ENCODE measurements at places on chromosomes 6 and 20.

DNA sequence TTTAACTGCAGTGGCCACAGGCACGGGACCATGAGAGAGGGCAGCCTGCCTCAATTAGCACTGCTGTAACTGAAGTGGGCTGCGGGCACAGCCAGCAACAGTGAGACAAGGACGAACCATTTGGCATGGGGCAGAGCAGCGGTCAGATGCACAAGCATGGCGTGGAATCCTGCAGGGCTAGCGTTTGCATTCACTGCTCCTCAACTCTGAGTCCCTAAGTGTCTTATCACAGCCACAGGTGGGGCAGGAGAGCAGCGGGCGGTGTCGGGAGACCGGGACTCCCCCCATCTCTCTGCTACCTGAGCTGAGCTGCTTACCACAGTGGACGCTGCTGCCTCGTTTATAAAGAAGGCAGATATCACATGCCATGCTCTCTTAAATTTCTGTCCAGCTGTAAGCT is 31.3 kb upstream of the PDE10A start:
- DNase-seq: no peak

GRCh38 chr6:100346203-100346602 is 118.5 kb downstream of the SIM1 start:
- DNase-seq: peak; percentile 37

- peak; percentile 43 for DNase-seq
These were observed 37.8 kb downstream of the ELOVL5 start for GRCh38 chr6:53310771-53311585.

- no peak for DNase-seq
These were observed 14.8 kb downstream of the ITPA start for GRCh38 chr20:3223994-3224680.

GRCh38 chr6:11218538-11219399 is 13.7 kb downstream of the NEDD9 start:
- no peak for DNase-seq

- peak; percentile 77 for DNase-seq
These were observed 26.2 kb downstream of the CCN2 start for GRCh38 chr6:131924881-131925474.

DNA sequence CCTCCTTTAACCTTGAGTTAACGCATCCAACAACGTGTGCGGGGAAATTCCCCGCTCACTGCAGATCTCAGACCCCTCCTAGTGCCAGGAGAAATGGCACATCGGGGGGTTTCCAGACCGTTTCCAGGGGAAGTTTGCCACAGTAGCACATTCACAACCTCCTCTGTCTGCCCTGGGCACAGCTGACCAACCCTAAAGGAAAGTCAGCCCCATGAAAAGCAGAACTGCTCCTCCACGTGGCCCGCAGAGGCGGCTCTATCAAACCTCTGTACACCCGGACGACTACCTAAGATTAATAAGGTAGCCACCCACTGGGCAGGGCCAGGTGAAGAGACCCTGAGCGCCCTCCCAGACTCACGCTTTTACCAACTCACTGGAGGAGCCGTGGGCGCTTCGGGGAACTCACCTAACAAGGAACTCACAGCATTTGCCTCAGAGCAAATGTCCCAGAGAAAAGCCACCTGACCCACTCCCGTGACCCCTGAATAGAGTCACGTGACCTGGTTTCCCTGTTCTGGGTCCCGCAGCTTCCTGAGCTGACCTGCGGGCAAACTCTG is 93.1 kb downstream of the PRND start:
- no peak for DNase-seq

All from choroid plexus epithelial cell (primary cell).